ENCODE measurements at places on chromosomes 12 and 14.

- no peak for DNase-seq
These were observed 44.8 kb downstream of the WDR20 start for GRCh38 chr14:102184316-102185035.

DNA sequence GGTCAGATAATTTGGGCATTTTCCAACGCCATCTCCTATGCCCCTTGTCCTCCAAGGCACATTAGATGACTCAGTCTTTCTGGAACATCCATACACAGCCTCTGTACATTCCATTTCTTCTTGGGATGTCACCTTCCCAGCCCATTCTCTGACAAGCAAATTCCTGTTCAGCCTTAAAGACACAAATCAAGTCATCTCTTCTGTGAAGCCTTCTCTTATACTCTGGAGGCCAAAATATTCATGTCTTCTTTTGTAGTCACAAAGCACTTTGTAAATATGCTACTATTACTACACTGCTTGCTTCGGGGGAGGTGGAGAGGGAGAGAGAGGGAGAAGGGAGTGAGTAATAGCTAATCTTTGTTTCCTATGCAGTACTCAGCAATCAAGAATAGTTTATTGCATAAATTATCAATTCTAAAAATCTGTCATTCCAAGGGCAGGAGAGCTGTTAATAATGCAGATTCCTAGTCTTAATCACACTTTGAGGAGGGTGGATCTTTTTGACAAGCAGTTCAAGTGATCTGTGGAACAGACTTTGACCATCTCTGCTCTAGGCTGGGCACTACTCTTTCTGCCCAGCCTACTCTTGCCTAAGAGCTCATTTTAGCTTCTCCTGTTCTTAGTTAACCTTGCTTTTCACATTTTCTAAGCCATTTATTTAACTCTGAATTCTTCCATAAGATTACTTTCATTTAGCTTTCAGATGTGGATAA is 27.9 kb downstream of the KCNMB4 start:
- no peak for DNase-seq

- DNase-seq: no peak
These were observed 11.2 kb upstream of the AJUBA start for GRCh38 chr14:22993517-22993916.

- no peak for DNase-seq
These were observed 20.5 kb upstream of the FAM181A start for GRCh38 chr14:93906341-93907329.

Data from right cardiac atrium (tissue), 5 donors.